ENCODE measurements at places on chromosomes 5 and 9.

GRCh38 chr5:151810449-151810848 is 38.7 kb downstream of the G3BP1 start:
- no peak for DNase-seq

GRCh38 chr9:100352201-100352726 is 478 bp downstream of the TEX10 start:
- no peak for DNase-seq

- DNase-seq = no peak
Measured at GRCh38 chr9:86885232-86885631, 62.1 kb downstream of the GAS1 start.

DNA sequence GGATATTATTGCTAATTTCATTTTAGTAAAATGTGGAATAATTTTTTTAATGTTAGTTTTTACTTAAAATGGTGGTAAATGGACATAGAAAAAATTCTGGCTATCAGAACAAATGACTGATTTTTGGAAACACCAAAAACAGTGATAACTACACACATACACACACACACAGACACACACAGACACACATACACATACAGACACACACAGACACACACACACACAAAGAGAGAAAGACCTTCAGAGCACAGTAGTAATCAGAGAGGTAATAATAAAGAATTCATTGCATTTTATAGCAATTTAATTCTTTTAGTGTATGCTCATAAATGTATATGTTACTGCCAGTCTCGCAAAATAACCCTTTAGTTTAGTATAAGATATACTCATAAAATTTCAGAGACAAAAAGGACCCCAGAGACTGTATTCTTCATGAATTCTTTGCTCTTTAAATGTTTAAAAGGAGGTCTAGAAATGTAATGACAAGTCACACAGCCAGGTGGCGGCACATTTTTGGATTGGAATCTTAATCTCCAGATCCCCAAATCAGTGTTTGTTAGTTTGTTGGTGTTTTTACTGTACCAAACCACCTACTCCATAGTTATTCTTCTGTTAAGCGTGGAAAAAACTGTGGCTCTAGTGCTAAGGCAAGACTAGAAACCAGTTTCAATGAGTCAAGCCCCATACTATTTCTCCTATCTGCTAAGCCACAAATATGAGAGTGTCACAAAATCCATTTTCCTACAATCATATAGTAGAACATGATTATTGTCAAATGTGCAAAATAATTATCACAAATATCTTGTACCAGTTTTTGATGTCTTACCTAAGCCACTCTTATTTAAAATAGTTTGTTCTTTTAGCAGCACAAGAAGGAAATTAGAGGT is 109.9 kb downstream of the EDIL3 start:
- no peak for DNase-seq

DNA sequence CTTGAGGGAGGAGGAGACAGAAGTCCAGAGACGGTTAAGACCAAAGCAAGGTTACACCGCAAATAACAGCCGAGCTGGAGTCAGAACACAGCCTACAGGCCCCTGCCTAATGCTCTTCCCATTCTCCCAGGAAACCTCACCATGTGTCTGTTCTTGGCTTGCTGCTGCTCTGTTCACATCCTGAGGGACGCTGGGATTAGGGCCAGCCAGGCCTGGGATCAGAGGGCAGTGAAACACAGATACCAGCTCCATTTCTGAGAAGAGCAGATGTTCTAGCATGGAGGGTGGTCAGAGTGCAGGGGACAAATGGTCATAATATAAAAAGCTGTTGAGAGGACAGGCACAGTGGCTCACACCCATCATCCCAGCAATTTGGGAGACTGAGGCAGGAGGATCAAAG is 124.8 kb upstream of the LARP1 start:
- DNase-seq = no peak

DNA sequence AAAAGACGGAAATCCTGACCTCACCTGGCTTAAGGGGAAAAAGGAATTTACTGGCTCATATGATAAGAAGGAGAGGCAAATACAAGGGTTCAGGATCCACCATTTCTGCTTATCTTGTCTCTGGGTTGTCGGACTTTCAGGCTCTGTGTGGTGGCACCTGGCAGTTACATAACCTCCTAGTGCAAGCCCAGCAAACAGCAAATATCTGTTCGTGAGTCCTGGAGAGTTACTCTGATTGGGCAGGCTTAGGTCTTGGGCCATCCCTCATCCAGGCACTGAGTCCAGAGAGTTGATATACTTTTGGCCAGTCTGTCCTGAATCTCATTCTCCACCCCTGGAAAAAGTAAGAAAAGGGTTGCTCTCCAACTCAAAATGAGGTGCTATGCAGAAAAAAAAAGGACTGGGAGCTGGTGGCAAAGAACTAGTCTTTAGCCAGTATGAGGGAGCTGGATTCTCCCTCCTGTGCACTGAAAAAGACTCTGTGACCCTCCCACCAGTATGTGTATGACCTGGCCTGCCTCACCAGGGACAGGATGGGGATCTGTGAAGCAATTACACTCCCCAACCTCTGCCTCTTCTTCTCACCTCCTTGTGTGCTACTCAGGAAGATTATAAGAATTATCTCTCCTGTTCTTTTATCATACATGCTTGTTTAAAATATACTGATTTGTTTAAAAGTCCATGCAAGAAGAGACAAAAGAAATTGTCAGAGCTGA is 282.9 kb downstream of the ARHGAP26 start:
- no peak for DNase-seq

DNA sequence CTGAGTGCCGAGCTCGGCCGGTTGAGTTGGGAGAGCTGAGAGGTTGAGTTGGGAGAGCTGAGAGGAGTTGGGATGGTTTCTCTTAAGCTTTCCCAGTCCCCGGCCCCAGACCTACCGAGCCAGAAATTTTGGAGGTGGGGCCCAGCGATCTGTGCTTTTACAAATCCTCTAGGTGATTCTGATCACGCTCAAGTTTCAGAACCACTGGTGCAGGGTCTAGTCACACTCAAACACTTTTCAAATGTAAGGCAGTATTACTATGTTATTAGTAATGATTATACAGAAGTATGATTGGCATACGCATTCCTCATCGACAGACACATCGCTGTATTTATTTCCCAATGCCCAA is 256 bp upstream of the CLINT1 start:
- no peak for DNase-seq

GRCh38 chr5:157971571-157972216 is 112.7 kb upstream of the CLINT1 start:
- no peak for DNase-seq

DNA sequence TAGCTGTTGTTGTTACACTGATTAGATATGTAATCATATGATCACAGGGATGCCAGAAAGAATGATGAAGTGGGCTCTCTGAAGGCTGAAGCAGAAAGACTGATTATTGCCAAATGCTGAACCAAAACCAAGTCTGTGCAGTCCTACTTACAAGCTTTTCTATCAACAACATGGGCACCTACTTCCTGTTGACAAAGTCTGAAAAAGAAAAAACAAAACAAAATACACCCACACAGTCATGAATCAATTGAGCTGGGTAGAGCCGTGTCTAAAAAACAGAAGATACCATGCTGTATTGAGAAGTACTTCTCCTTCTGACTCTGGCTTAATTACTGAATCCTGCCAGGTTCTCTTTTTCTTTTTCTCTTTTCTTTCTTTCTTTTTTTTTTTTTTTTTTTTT is 363.4 kb downstream of the RAB3C start:
- DNase-seq = no peak

DNA sequence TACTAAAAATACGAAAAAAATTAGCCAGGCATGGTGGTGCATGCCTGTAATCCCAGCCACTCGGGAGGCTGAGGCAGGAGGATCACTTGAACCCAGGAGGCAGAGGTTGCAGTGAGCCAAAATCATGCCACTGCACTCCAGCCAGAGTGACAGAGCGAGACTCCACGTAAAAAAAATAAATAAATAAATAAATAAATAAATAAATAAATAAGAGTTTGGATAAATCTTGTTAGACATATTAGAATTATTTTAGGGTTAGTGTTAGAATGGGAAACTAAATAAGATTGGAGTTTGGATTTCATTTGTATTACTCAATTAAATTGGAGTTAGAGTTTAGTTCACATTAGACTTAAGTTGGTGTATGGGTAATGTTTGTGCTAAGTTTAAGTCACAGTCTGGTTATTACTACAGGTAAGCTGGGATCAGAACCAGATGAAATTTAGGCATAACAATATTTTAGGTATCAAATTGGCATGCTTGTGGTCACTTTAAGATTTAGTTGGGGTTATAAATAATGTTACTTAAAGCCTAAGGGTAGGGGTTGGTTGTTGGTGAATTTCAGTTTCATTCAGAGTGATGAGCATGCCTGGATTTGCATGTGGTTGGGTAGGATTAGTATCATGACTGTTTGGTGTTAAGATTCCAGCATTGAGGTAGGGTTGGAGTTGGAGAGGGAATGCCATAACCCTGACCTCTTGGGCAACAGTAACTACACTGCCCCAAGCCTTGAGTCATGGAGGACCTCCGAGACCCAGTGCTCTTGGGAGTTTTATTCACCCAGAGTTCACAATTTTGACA is 3.3 kb downstream of the OR5C1 start:
- no peak for DNase-seq

GRCh38 chr9:34171753-34172535 is 6.9 kb upstream of the UBAP1 start:
- DNase-seq = no peak

DNA sequence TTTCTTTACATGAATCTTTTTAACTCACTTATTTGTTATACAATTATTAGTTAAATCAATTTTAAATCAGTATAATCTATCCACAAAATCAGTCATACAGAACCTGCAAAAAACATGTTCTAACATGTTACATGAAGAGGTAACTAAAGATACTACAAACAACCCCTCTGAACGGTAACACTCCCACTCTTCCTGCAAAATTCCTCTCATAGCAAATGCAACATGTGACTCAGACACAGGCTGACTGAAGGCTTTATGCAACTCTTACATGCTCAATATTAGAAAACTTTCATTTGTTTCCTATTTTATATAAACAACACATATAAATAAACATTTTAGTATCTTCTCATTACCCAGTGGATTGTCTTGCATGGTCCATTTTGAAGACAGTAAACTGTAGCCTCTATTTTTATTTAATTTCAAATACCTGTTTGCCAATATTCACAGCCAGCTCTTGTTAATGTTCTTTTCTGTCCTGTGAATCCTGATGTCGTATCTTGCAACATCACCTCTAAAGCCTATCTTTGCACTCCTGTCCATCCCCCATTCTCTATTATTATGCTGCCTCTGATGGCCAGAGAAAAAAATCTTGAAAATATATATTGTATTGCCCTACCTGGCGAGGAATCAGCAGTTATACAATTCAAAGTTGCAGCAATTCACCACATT is 100.5 kb upstream of the CCDC152 start:
- no peak for DNase-seq

DNA sequence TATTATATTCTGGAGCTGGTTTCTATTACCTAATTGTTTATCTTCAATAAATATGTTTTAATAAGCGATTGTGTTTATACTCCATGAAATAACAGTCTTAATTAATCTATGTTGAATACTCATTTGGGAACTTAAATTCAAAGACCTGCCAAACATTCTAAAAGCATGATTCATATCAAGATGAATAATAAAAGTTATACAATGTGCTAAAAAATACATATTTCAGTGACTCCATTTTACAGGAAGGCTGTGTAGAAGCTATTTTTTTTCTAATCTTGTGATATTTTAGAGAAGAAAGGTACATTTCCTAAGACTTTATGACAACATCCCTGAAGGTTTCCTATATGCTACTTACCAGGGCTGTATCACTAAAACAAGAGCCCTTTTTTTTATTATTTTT is 417.9 kb downstream of the NFIB start:
- DNase-seq = no peak

DNA sequence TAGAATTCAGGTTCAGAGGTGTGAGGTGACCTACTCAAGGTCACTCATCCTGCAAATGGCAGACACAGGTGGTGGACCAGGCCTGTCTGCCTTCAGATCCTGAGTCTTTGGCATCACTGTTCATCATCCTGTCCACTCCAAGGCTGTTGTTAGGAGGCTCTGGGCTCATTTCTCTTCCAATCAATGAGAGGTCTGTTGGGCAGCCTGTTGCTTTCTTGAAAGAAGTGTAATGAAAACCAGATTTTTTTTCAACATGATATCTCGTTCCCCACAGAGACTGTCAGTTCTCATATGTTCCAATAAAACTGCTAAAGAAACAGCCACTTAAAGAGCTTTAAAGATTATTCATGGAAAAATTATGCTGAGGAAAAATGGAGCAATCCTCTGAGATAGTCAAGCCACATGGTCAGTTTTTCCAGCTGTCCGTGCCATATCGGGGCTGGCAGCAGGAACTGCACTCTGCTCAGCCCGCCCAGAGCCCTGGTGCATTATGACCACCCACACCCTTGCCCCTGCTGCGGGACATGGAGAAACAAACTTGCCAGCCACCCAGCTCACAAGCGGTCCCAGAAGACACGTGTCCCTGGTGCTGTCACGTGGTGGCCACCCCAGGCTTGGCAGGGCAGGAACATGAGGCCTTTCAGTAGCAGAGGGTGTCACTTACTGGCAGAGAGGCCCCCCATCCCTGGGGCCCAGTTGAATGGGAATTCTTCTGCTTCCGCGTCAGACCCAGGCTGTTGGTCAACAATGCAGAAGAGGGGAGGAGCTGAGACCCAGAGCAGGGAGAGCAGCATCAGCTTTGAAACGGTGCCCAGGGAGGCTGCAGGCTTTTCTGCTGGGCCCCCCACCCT is 63.7 kb upstream of the ANGPTL2 start:
- DNase-seq = no peak

DNA sequence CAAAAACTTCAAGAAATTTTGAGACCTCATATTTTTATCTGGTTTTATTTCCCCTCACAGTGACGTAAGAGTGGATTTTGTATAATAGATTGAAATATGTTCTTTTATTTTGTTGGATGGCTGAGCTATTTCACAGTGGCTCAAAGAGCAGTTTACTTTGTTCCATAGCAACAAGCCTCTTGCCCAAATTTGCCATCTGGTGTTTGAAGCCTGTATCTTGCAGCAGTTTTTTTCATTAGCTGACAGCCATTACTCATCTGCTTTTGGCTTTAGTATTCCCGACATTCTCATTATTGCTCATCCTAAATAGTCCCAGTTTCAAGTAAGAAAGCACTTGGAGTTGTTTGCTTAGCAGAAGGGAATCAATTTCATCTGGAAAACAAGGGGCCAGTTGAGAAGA is 36.3 kb downstream of the GDA start:
- DNase-seq = no peak

GRCh38 chr9:108474356-108474755 is 381.4 kb downstream of the ACTL7B start:
- no peak for DNase-seq

DNA sequence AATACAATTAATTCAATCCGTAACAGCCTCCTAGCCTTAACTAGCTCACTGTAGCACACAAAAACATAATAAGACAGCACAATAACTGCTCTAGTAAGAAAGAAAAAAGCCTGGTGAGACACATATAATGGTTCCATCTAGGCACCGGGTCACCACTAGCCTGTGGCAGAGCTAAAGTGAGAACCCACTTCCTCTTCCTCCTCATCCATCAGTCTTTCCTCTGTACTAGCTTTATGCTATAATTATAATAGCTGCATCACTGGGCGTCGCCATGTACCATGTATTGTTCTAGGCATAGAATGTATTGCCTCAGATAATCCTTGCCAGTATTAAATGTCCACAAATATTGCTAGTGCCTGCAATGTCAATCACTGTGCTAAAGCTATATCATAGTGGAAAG is 23.1 kb downstream of the ADRB2 start:
- DNase-seq = no peak
